ENCODE measurements at places on chromosomes 5 and 9. TPM values are rescaled to one million over a fixed set of nuclear protein-coding genes. Genes with fewer than 3 reads are reported as not detected.

Gene RASEF
- not detected for total RNA-seq

Gene C9orf153
- total RNA-seq, result 0.34 TPM

Gene CKS2
- 114 TPM for total RNA-seq

GRCh38 chr5:176781638-176782570, 28.5 kb upstream of the UNC5A start:
- H3K36me3 ChIP-seq, result no peaks in the 10 kb centered on the region
- no peak for DNase-seq
- H3K4me3 ChIP-seq, result no peak overlapping the region
- H3K27me3 ChIP-seq, result peaks cover 23% of the 10 kb centered on the region
- H3K4me1 ChIP-seq, result no peaks in the 10 kb centered on the region
- H3K27ac ChIP-seq, result no peak overlapping the region

Data from activated naive CD8-positive, alpha-beta T cell treated with anti-CD3 and anti-CD28 coated beads, Interleukin-2, amount 10 ng/mL, durations not matched to agents 7 days and 5 days (primary cell).